ENCODE measurements at places on chromosomes 11 and 22. TPM values are rescaled to one million over a fixed set of nuclear protein-coding genes. Genes with fewer than 3 reads are reported as not detected.

DNA sequence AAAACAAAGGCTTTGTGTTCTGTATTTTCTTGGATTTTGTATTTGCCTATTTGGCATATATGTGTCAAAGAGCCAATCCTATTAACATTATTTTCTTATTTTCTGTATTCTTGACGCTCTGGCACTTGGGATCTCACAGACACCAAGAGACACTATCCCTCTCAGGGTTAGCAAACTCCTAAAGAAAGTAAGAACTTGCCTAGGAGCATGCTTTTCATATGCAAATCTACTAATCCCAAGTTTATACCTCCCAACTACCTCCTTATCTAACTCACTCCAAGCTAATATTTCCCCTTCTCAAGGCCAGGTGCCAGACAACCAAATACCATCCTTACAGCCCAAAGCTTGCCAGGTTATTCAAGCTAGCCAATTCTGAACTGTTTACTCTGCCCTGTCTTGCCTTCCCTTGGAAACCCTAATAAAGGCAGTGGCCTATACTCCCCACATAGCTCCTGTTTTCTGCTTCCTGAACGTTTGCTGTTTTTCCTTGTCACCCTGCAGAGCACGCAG is 455.4 kb upstream of the ANO3 start:
- DNase-seq: no peak

DNA sequence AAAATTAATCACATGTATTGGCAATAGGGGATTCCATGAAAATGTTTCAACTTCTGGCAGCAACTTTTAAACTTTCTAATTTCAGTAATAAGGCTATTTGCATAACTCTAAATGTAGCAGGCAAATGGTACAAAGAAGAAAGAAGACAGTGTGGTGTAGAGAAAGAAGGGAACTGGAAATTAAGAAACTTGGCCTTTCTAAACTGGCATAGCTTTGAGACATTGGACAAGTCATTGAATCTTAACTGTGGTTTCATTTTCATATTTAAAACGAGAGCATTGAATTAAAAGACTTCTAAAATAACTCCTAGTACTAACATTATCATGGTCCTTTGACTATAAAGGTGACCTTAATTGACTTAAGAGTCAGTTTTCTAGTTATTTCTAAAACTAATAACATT is 125.0 kb downstream of the UVRAG start:
- DNase-seq: no peak

GRCh38 chr22:39444247-39444800 is 12.5 kb upstream of the MGAT3 start:
- DNase-seq: no peak

The SLC35F2 gene
- 11.7 TPM for total RNA-seq

- DNase-seq: no peak
Measured at GRCh38 chr22:20131859-20132685, 468 bp downstream of the ZDHHC8 start.

DNA sequence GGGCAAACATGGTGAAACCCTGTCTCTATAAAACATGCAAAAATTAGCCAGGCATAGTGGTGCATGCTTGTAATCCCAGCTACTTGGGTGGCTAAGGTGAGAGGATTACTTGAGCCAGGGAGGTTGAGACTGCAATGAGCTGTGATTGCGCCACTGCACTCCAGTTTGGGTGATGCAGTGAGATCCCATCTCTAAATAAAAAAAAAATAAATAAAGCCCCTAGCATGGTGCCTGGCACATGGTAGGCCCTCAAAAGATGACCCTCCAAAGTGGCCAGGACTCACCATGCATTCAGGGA is 74.6 kb downstream of the PTPRJ start:
- DNase-seq: no peak

- no peak for DNase-seq
Measured at GRCh38 chr11:36354221-36355003, 58.3 kb downstream of the PRR5L start.

The PHLDA2 gene
- total RNA-seq: 4.2 TPM

- DNase-seq: no peak
Measured at GRCh38 chr11:69848201-69848600, 29.0 kb upstream of the FGF3 start.

The INPP5J gene
- 0.39 TPM for total RNA-seq

The ARHGAP8 gene
- total RNA-seq: 0.99 TPM

DNA sequence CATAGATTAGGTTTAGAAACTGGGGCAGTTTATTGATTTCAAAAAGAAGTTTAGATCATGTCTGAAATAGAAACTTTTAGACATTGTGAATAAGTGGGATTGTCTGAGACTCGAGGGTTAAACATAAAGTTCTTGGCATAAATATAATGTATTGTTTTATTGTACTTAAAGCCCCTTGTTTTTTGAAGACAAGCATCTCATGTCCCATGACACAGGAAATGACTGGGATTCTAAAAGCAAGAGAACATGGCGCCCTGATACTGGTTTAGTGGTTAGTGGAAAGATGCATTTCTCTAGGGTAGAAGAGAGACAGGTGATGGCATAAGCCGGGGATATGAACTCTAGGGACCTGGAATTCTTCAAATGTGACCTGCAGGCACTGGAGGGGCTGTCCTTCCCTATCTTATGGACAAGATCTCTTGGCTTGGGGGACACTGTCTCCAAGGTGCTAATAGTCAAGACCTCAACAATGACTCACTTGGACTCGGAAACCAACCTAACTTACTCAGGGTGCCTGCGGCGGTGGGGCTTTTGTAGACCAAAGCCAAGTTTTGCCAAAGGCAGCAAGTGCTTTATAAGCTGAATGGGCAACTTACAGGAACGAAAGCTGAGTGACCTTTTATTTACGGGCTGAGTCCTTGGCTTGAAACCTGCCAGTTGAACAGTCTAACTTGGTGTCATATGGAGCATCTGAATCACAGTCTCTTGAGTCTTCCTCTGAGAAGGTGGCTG is 48.2 kb downstream of the UBASH3B start:
- no peak for DNase-seq

DNA sequence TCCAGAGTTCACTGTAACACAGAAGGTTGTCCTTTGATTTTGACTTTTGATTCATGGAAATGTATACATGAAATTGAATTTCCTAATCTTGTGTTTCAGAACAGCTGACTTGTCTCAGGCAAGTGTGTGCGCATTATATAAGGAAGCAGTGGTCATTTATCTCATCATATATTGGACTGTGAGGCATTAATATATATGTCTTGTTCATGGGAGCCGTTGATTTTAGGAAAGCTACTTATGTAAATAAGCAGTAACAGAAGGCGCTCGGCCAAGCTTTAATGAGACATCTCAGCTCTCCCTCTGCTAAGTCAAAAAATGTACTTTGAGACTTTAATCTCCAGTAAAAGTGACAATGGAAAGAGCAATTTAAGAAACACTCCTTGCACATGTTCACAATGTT is 100.5 kb downstream of the PDHX start:
- no peak for DNase-seq

Data from skin of body (tissue), 3 donors.